ENCODE measurements at places on chromosomes 2 and 18. TPM values are rescaled to one million over a fixed set of nuclear protein-coding genes. Genes with fewer than 3 reads are reported as not detected.

ALLC gene
- total RNA-seq = not detected

SLC40A1 gene
- total RNA-seq = 3.1 TPM

DNA sequence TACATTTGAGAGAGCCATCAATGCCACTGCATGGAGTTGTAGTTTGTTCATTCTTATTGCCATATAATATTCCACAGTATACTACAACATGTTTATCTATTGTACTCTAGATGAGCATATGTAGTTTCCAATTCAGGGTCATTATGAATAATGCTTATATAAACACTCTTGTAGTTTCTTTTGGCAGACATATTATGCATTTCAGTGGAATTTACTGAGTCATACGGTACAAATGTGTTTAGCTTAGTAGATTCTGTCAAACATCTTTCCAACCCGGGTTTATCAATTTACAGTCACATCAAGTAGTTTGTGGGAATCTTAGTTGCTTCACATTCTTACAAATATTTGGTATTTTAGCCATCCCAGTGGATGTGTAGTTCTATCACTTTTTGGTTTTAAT, 161.1 kb downstream of the KCNH7 start:
- no peaks in the 10 kb centered on the region for H3K36me3 ChIP-seq
- H3K27me3 ChIP-seq = no peaks in the 10 kb centered on the region
- H3K4me3 ChIP-seq = no peak overlapping the region
- DNase-seq = peak; percentile 82
- H3K4me1 ChIP-seq = no peaks in the 10 kb centered on the region
- H3K27ac ChIP-seq = no peak overlapping the region

RRM2 gene
- total RNA-seq = 6.8 TPM

DNA sequence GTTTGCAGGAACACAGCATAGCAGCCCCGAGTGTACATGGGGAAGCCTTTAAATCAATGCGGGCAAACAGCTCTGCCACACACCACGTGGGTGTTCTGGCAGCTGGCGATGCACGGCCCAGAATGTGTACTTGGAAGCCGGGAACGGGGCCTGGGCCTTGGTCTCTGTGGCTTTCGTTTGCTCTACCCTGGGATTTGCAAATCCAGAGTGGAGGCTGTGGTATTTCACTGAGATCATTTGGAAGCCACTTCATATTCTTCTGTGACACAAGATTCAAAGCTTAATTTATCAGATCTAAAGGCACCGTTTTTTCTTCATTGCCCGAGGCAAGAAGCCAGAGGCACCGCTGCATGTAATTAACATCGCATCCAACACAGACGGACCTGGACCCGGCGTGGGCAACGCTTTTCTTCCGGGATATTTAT, 246.3 kb upstream of the MYT1L start:
- H3K4me1 ChIP-seq = no peaks in the 10 kb centered on the region
- H3K36me3 ChIP-seq = no peaks in the 10 kb centered on the region
- no peaks in the 10 kb centered on the region for H3K27me3 ChIP-seq
- H3K27ac ChIP-seq = no peak overlapping the region

- peaks cover 2% of the 10 kb centered on the region for H3K36me3 ChIP-seq
- no peak overlapping the region for H3K4me3 ChIP-seq
- H3K27me3 ChIP-seq = no peaks in the 10 kb centered on the region
- no peaks in the 10 kb centered on the region for H3K4me1 ChIP-seq
These were observed 6.6 kb downstream of the D2HGDH start for GRCh38 chr2:241741016-241741415.

- peak; percentile 94 for DNase-seq
- peaks cover 30% of the 10 kb centered on the region for H3K36me3 ChIP-seq
- H3K27ac ChIP-seq = peak overlapping the region; percentile 82
- peaks cover 32% of the 10 kb centered on the region for H3K4me1 ChIP-seq
- no peak overlapping the region for H3K4me3 ChIP-seq
These were observed 88.4 kb downstream of the ACTR2 start for GRCh38 chr2:65316072-65316471.

DNA sequence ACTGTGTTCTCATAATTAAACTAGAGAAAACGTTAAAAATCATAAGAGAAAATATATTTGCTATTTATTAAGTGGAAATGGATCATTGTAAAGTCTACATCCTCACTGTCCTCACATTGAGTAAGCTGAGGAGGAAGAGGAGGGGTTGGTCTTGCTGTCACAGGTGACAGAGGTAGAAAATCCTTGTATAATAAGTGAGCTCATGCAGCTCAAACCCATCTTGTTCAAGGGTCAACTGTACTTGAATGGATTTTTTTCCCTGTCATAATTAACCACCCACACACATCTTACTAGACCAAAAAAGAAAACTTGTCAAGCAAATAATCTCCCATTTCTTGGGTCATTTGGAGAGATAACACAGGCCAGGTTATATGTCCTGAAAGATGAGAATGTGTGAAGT, 231.2 kb downstream of the NEDD4L start:
- H3K27me3 ChIP-seq = no peaks in the 10 kb centered on the region
- no peak for DNase-seq
- peaks cover 6% of the 10 kb centered on the region for H3K4me1 ChIP-seq
- no peak overlapping the region for H3K27ac ChIP-seq
- no peaks in the 10 kb centered on the region for H3K36me3 ChIP-seq

VWC2L gene
- total RNA-seq = not detected

RAMP1 gene
- 9.1 TPM for total RNA-seq

CFAP65 gene
- total RNA-seq = 0.27 TPM

GRCh38 chr2:96684883-96685576, 42.5 kb downstream of the FER1L5 start:
- H3K36me3 ChIP-seq = no peaks in the 10 kb centered on the region
- peaks cover 22% of the 10 kb centered on the region for H3K27me3 ChIP-seq
- H3K4me1 ChIP-seq = no peaks in the 10 kb centered on the region
- no peak overlapping the region for H3K4me3 ChIP-seq
- H3K27ac ChIP-seq = no peak overlapping the region
- no peak for DNase-seq

KIF5C gene
- total RNA-seq = 24.3 TPM

RNF152 gene
- total RNA-seq = 73.9 TPM

SOWAHC gene
- 16.5 TPM for total RNA-seq

ALPP gene
- total RNA-seq = 0.32 TPM

DNA sequence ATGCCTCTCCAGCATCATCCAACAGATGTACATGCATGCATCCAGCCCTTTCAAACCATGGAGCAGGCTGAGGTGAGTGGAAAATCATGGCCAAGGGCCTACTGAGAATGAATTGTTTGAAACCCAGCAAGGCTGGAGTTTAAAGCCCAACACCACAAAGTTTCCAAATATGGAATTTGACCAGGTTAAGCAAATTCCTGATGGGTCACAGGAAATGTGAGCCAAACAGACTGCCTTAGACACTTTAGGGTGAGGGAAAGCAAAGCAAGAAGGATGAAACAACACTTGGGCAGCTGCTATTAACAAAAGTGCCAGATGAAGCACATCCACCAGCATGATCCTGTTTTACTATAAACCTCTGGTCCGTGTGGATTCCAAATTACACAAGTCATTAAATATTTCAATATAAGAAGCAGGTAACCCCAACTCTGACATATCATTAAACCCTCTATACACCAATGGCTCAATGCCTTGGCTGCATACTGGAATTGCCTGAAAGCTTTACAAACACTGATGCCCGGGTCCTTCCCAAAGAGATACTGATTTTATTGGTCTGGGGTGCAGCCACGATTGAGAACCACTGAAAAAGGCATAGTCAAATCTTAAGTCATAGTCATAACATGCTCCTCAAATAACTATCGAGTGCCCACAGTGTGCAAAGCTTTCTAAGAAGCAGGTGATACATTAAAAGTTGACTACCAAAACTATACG, 9.1 kb downstream of the KLF7 start:
- peaks cover 59% of the 10 kb centered on the region for H3K4me1 ChIP-seq
- H3K4me3 ChIP-seq = no peak overlapping the region
- no peak overlapping the region for H3K27ac ChIP-seq
- DNase-seq = peak; percentile 37
- no peaks in the 10 kb centered on the region for H3K27me3 ChIP-seq

DNA sequence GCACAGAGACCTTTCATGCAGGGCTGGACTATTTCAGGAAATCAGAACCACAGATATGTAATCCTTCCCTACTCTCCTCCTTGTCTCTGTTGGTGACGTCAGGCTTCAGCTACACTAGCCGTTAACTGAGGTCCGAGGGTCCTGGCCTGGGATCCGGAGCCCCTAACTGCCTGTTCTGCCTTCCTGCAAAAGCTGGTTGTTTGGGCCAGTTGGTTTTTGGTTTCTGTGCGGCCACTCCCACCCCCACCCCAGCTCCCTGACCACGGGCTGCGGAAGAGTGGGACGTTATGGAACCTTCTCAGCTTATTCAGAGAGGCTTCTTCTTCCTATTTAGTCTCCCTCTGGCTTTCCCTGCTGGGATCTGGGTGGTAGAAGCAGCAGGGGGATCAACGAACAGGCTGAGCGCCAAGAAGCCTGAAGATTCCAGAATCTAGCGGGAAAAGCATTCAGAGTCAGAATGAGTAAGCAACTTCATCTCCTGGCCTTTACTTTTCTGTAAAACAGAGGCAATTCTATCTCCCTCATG, 49.3 kb upstream of the ROCK2 start:
- no peaks in the 10 kb centered on the region for H3K36me3 ChIP-seq
- DNase-seq = no peak
- H3K4me3 ChIP-seq = no peak overlapping the region
- no peaks in the 10 kb centered on the region for H3K27me3 ChIP-seq
- peak overlapping the region; percentile 72 for H3K27ac ChIP-seq

MARS2 gene
- total RNA-seq = 8.6 TPM

ARMC9 gene
- total RNA-seq = 42.7 TPM

- no peak overlapping the region for H3K4me3 ChIP-seq
- no peaks in the 10 kb centered on the region for H3K36me3 ChIP-seq
- DNase-seq = no peak
- H3K4me1 ChIP-seq = no peaks in the 10 kb centered on the region
- no peak overlapping the region for H3K27ac ChIP-seq
- H3K27me3 ChIP-seq = no peaks in the 10 kb centered on the region
These were observed 167.2 kb upstream of the SATB2 start for GRCh38 chr2:199624958-199625357.

DNA sequence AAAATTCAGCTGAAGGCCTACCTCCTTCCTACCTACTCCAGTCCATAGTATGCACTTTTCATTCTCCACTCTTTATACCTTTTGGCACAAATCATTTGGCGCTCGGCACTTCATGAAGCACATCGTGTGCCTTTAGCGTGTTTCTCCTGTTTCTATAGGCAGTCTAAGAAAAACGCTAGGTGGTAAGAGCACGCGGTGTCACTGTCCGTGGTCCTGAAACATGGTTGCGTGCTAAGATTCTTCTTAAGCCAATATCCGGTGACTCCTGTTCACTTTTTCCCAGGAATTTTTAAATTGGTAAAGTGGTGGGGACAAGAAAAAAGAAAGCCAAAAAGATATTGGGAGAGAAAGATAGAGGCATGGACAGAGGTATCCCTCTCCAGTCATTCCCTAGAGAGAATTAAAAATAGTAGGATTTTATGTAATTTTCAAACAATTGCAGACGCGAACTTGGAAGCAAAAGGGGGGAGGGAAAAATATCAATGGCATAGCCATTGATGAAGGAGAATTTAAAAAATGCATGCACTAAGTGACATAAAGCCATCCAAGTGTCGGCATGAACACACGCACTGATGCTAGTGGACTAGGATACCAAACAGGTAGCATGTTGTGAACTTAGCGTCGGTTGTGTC, 1.4 kb upstream of the CTNNA2 start:
- peak; percentile 55 for DNase-seq
- no peaks in the 10 kb centered on the region for H3K36me3 ChIP-seq
- H3K4me3 ChIP-seq = no peak overlapping the region
- H3K27ac ChIP-seq = no peak overlapping the region

DNA sequence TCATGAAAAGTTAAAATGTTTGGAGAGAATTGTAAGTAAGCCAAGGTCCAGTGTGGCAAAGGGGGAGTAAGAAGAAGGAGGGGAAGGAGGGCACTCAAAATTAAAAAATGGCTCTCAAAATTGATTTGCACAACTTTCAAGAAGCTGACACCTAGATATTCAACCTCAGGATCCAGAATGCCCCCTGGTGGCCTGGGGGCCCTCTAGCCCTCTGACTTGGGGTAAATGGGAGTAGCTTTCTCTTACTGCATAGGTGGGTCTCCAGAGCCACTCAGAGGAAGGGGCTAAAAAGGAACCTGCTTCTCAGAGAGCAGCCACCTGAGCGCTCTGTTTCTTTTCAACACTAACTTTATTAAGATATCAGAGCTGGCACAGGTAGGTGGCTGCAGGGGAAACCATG, 968.5 kb downstream of the BCL11A start:
- H3K36me3 ChIP-seq = no peaks in the 10 kb centered on the region
- no peaks in the 10 kb centered on the region for H3K4me1 ChIP-seq
- H3K4me3 ChIP-seq = no peak overlapping the region
- H3K27ac ChIP-seq = no peak overlapping the region
- DNase-seq = no peak

TMEM169 gene
- 20.1 TPM for total RNA-seq

CSRNP3 gene
- 5.9 TPM for total RNA-seq

GRCh38 chr2:125405816-125406215, 1250.1 kb upstream of the GYPC start:
- DNase-seq = peak; percentile 92
- H3K4me1 ChIP-seq = peaks cover 13% of the 10 kb centered on the region
- H3K27ac ChIP-seq = peak overlapping the region; percentile 57
- no peak overlapping the region for H3K4me3 ChIP-seq
- no peaks in the 10 kb centered on the region for H3K36me3 ChIP-seq
- H3K27me3 ChIP-seq = no peaks in the 10 kb centered on the region

DNA sequence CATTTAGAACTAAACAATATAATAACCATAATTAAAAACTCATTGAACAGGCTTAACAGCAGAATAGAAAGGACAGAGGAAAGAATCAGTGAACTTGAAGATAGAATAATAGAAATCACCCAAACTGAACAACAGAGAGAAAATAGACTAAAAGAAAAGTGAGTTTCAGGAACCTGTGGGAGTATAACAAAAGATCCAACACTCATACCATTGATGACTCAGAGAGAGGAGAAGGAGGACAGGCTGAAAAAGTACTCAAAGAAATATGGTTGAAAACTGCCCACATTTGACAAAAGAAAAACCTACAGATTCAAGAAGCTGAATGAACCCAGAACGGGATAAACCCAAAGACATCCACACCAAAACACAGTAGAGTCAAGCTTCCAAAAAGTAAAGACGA, 54.2 kb upstream of the FMNL2 start:
- no peak overlapping the region for H3K4me3 ChIP-seq
- H3K27ac ChIP-seq = no peak overlapping the region

DNA sequence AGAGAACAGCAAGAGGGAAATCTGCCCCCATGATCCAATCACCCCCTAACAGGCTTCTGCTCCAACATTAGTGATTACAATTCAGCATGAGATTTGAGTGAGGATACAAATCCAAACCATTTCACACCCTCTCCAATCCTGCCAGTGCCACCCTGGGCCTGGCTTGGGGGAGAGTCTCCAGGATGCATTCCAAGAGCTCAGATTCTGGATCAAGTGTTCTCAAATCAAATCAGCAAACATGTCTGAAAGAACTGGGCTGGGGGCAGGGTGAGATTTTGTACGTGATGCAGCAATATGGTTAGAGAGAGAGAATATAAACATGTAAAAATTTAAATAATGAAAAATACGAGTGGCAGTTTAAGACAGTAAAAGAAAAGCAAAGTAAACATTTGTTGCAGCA, 2100.9 kb upstream of the CELF4 start:
- DNase-seq = no peak
- no peak overlapping the region for H3K4me3 ChIP-seq
- H3K27me3 ChIP-seq = no peaks in the 10 kb centered on the region
- H3K36me3 ChIP-seq = no peaks in the 10 kb centered on the region
- no peaks in the 10 kb centered on the region for H3K4me1 ChIP-seq

TMEM37 gene
- total RNA-seq = 3.3 TPM

- H3K4me1 ChIP-seq = no peaks in the 10 kb centered on the region
- no peaks in the 10 kb centered on the region for H3K27me3 ChIP-seq
- H3K27ac ChIP-seq = no peak overlapping the region
- H3K4me3 ChIP-seq = no peak overlapping the region
- DNase-seq = no peak
These were observed 20.8 kb upstream of the MAL start for GRCh38 chr2:95004711-95005110.

All from astrocyte (in vitro differentiated cells and primary cell).